K562 (cell line): ENCODE measurements at places on chromosomes 13 and 19. TPM values are rescaled to one million over a fixed set of nuclear protein-coding genes. Genes with fewer than 3 reads are reported as not detected.

GRCh38 chr19:2462635-2463421 lies 6.1 kb upstream of the LMNB2 start:
- DNase-seq, result no peak

DNA sequence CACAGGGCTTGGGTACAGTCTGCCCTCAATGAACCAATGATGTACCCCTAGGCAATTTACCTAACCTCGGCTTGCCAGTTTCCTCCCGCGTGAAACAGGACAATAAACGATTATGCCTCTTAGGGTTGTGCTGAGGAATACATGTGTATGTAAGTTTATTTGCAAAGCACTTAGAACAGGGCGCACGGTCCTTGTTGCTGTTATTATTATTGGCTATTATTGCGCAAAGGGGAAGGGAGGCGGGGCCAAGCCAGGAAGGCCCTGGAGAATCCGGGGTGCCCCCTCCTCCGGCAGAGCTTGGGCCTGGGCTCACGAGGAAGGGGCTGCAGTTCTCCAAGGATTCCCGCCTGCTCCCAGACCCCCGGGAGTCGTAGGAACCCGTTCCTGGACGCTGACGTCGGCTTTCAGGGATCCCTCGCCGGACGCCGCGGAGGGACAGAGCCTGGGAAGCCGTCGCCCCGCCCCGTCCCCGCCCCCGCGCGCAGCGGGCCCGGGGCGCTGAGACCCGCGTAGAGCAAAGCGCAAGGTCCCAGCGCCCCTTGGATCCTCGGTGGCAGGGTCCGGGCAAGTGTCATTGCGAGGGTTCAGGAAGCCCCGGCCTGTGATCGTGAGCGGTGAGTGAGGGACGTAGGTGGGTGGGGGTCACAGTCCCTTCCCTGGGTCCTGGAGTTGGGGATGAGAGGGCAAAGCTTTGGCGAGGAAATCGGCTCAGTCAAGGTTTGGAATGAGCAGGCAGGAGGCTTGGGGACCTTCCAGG lies at the start of gene TMEM91:
Gene TMEM91, plus strand, starts transcription at position 293 of the 757 bp plus-strand sequence. CDS start 1,777 bp downstream, outside the sequence.
- no peak for DNase-seq

DNA sequence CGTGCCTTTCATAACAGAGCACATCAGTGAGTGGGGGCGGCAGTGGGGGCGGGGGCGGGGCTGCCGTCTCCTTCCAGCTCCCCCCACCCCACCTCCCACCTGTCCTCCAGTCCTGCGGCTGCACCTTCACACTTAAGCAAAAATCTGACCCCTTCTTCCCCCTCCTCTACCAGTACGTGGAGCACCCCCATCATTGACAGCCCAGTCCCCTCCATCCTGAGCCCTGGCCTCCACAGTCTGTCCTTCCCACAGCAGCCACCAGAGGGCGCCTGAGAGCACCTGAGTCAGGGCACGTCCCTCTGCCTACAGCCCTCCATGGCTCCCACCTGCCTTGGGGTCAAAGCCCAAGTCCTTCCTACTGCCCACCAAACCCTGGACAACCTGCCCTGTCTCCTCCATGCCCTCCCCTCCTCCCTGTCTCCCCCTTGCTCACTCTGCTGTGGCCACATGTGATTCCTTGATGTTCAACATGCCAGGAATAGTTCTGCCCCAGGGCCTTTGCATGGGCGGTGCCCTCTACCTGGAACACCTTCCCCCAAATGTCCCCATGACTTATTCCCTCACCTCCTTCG lies 4.0 kb downstream of the EBI3 start:
- peak; percentile 77 for DNase-seq

DNA sequence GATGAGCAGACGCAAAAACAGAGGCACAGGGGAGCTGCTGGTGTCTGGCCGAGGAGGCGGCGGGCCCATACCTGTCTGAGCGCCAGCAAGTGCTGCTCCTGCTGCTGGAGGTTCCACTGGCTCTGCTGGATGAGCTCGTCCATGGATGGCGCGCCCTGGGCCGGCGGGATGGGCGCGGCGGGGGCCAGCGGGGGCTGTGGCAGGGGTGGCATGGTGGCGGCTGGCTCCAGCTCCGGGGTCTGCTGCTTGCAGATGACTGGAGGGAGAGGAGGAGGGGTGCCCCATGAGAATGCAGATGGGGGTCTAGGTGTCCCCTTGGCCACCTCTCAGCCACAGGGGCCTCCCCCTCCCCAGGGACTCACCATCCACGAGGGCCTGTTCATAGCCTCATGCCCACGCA lies 6.9 kb downstream of the CHERP start:
- DNase-seq, result peak; percentile 8

Gene UTP14C
- total RNA-seq, result 6.0 and 6.1 TPM in 2 replicates

Gene RNF225
- 0.31 and 0.33 TPM in 2 replicates for total RNA-seq

DNA sequence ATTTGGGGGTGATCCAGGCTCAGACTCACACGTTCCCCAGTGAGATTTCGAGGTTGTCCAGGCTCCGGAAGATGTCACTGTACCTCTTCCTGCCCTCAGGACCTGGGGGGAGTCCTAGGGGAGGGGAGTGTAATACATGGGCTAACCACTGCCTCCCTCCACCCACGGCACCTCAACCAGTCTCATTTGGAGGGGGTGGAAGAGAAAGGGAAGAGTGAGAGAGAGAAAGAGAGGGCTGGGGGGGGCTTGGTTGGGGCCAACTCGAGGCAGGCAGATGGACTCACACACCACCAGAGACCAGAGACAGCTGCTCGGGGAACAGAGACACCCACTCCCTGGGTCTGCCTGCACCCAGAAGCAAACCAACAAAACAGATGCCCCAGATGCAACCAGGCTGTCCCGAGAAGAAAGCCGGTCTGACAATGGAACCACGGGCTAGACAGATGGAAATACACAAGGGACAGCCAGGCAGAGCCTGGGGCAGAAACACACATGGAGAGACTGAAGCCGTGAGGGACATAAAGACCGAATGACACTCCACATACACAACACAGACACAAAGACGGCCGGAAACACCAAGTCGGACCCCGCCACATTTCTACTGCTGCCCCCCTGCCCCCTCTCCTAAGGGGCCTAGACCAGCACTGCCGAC lies 825 bp downstream of the GMIP start:
- peak; percentile 44 for DNase-seq

DNA sequence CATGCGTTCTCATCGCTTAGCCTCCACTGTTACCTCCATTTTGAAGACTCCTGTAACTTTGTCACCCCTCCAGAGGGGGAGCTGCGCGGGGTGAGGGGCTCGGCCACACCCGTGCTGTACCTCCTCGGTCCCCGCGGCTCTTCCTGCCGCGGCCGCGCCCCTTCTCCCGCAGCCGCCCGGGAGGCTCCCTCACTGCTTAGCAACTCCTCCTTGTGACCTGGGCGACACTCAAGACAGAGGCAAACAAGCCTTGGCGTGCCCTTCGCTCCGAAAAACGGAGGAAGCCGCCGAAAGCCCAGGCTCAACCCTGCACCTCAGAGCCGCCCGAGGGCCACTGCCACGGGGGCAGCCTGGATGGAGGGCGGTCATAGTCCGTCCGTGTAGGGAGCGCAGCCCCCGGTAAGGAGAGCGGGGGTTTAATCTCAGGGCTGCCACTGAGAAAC lies 494.3 kb downstream of the FOXO1 start:
- DNase-seq, result no peak

GRCh38 chr19:31890230-31890629 lies 455.2 kb upstream of the ZNF507 start:
- DNase-seq, result no peak

DNA sequence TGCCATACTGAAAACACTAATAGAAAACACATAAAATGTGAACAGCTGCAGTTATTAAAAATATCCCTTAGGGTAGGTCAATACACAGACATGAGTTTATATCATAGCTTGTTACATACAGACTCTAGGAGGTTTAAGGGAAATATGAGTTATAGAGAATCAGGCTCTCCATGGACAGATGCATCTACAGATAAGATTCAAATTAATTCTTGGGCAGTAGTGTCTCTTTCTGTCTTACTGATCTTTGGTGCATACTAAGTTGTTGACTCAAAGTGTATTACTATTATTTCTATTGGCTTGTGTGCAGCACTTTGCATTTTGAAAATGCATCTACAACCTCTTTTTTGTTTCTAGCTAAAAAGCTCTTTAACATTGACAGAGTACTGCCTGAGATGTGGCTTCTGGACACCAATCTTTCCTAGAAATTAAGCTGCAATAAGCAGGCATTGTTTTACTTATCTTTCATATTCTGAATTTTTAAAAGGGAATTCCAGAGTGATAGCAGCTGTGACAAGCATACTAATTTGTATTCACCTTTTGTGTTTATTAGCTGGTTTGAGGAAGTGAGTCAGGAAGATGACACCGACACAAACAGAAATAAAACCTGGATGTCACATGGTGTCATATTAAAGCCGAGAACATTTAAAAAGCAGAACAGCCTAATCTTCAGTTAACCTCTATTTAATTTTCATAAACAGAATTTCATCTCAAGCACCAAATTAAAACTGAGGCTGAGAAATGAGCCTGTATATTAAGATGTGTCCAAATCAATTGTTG lies 399.0 kb downstream of the PCDH9 start:
- DNase-seq, result no peak

DNA sequence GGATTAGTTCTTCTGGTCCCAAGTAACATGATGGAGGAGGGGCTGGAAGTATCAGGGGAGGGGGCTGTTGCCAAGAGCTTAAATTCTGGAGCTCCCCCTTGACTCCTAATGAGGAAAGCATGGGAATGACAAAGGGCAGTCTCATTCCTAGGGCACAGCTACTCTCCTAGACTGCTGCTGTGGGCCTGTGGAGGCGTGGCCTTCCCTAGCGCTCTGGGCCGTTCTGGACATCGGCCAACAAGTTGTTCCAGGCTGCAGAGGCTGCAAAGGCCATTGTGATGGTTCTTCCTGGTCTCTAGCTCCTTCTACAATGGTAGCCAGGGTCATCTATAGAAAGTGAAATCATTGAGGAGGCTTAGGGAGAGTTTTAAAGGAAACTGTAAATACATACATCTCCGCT lies 916.6 kb downstream of the DIAPH3 start:
- DNase-seq, result peak; percentile 1

DNA sequence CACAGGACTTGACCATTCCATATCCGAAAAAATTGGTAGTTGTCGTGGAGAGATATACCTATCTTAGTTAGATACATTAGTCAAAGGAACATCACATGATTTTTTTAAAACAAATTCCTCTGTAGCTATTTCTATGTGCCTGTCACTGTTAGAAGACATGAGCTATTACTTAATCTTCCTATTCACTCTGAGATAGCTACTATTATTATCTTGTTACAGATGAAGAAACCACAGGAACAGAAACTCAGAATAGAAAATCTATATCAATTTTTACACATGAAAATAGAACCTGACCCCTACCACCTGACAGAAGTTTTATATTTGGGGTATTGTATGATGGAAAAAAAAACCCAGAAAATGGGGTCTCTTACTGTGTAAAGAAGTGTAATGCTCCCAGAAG lies 68.9 kb upstream of the TDRD3 start:
- DNase-seq, result no peak

GRCh38 chr13:110017379-110017778 lies 231.0 kb upstream of the IRS2 start:
- no peak for DNase-seq

GRCh38 chr13:75788481-75788981 lies 152.4 kb downstream of the LMO7 start:
- no peak for DNase-seq

- DNase-seq, result no peak
Observed at GRCh38 chr19:8639821-8640401, 9.5 kb downstream of the NFILZ start.

DNA sequence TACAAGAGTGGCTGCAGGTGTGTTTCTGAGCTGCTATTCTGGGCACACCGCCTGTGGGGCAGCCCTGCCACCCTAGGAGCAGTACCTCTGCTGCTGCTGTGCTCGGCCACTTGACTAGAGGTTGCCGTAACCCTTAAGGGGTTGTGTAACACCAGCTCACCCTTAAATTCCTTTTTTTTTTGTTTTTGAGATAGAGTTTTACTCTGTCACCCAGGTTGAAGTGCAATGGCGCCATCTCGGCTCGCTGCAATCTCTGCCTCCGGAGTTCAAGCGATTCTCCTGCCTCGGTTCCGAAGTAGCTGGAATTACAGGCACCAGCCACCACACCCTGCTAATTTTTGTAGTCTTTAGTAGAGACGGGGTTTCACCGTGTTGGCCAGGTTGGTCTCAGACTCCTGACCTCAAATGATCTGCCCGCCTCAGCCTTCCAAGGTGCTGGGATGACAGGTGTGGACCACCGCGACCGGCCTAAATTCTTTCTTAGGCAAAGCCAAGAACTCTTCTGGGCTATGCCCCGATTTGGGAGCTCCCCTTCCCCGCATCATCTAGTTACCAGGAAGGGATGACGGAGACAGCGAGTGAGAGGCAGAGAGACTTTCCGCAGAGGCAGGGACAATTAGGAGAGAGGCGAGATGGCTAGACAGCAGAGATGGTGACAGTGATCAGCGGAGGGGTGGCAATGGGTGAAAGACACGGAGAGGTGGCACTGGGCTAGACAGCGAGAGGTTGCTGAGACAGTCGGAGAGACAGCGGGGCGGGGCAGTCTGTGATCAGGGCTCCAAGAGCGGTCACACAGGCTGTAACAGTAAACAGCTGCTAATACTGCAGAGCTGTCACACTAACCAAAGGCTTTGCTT lies 4.4 kb upstream of the LILRA5 start:
- DNase-seq, result no peak

Gene SLITRK5
- not detected in 2 replicates for total RNA-seq

Gene NKPD1
- total RNA-seq, result 0.04 TPM in 2 replicates

Gene EIF3K
- 686 and 693 TPM in 2 replicates for total RNA-seq
